ENCODE measurements at places on chromosomes 12 and 14.

- peak; percentile 39 for DNase-seq
These were observed 78.7 kb downstream of the TXNDC16 start for GRCh38 chr14:52473557-52473956.

- no peak for DNase-seq
These were observed 83.9 kb downstream of the STXBP6 start for GRCh38 chr14:24965934-24966578.

- DNase-seq: no peak
These were observed 501.5 kb upstream of the TBX3 start for GRCh38 chr12:115185506-115185905.

DNA sequence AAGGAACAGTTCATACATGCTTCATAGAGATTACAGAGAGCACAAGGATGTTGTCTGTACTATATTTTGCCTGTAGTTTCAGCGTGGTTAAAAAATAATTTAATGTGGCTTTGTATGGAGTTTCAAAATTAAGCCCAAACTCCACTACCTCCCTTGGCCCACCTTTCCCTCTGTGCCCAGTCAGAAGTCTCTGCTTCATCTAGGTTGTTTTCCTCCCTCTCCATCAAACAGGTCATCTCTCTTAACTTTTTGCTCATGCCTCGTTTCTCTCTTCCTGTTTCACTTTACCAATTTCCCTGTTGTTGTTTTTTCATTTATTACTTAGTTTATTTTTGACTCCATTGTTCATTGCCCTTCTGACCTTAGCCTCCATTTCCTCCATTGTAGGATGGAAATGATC is 94.9 kb upstream of the NEDD1 start:
- DNase-seq: no peak

- DNase-seq: no peak
These were observed 525.8 kb upstream of the ATP2B1 start for GRCh38 chr12:90234472-90234871.

- no peak for DNase-seq
These were observed 16.2 kb downstream of the KRT80 start for GRCh38 chr12:52175371-52176350.

DNA sequence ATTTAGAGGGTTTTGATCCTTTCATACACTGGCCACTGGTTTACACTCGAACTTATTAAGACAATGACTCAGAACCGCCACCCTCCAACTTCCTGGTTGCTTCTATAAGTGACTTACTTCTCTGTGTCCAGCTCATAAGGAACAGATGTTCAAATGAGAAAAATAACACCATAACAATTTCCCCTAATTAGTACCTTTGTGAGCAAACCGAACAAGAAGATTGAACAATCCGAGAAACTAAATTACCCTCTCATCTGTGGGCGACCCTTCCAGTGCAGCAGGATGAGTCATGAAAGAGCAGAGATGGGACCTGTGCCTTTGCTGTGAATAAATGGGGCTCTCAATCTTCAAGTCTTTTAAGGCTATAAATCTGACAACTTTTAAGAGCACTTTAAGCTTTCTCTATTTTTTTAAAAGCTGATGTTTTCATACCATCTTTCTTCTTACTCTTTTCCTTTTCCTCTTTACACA is 146.8 kb upstream of the RASSF8 start:
- peak; percentile 16 for DNase-seq

- DNase-seq: no peak
These were observed 341.8 kb downstream of the NRXN3 start for GRCh38 chr14:78512021-78512420.

DNA sequence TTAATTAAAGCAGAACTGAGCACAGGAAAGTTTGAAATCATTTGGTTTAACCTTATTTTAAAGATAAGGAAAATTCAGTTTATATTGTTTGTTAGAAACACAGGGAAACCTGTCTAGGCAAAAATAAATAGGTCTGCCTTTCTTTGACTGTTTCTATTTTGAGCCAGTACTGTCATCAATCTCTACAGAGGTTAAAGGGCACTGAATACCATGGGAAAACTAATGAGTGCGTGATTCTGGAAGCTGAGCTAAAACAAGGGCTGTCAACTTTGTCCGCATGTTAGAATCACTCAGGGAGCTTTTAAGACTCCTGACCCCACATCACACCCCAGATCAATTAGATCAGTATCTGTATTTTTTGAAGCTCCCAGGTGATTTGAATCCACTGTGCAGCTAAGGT is 38.8 kb downstream of the NOPCHAP1 start:
- no peak for DNase-seq

Measured in NCI-H82 (cell line).